ENCODE measurements at places on chromosomes 11 and 22. TPM values are rescaled to one million over a fixed set of nuclear protein-coding genes. Genes with fewer than 3 reads are reported as not detected.

DNA sequence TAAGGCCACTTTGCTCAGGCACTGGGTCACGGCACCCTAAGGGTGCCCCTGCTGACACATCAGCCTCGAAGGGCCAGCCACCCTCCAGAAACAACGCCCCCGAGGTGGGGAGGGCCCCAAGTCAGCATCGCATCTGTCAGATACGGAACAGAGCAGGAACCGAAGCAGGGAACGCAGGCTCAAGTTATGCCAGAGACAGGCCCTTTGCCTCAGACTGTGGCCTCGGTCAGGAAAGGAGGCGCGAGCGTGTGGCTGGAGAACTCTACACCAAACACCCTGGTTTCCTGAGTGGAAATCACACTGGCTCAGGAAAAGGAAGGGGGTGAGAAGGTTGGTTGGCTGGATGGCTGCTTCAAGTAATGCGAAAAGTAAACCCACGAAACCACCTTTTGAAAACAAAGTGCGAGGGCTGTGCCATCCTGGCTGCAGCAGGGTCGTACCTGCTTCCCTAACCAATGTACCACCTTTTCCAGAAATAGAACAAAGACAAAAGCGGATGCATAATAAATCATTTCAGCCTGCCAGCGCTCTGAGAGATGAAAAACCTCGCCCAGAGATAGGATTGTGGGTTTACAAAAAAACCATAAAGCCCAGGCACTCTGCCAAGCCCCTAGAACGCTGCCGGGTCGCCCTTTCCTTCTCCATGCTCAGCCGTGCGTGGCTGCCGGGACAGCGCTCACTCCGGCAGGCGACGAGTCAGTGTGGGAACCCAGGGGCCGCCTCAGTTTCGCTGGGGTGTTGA is 38.6 kb downstream of the TRMU start:
- H3K27me3 ChIP-seq = no peaks in the 10 kb centered on the region
- H3K36me3 ChIP-seq = peaks cover 6% of the 10 kb centered on the region
- no peak overlapping the region for H3K27ac ChIP-seq
- H3K4me3 ChIP-seq = no peak overlapping the region
- no peak for DNase-seq

GRCh38 chr11:132264616-132265015 is 894.2 kb downstream of the NTM start:
- H3K4me1 ChIP-seq = no peaks in the 10 kb centered on the region
- no peaks in the 10 kb centered on the region for H3K36me3 ChIP-seq
- no peak for DNase-seq
- H3K4me3 ChIP-seq = no peak overlapping the region
- no peaks in the 10 kb centered on the region for H3K27me3 ChIP-seq
- no peak overlapping the region for H3K27ac ChIP-seq

GRCh38 chr11:66048547-66049323 is at the start of gene GAL3ST3:
Gene GAL3ST3 (minus strand): TSS chr11:66049161. CDS start chr11:66045415, 3,746 bp downstream.
- H3K4me3 ChIP-seq = peak within 1 kb of the TSS; percentile 57
- no peaks in the 10 kb centered on the region for H3K27me3 ChIP-seq
- H3K36me3 ChIP-seq = peaks cover 10% of the 10 kb centered on the region
- H3K4me1 ChIP-seq = peaks cover 21% of the 10 kb centered on the region
- peak; percentile 82 for DNase-seq

Gene CHEK2
- total RNA-seq = 74.9 TPM

GRCh38 chr11:12494699-12495098 is 117.3 kb downstream of the PARVA start:
- no peak for DNase-seq
- no peaks in the 10 kb centered on the region for H3K27me3 ChIP-seq
- H3K36me3 ChIP-seq = no peaks in the 10 kb centered on the region
- no peak overlapping the region for H3K27ac ChIP-seq
- no peak overlapping the region for H3K4me3 ChIP-seq

DNA sequence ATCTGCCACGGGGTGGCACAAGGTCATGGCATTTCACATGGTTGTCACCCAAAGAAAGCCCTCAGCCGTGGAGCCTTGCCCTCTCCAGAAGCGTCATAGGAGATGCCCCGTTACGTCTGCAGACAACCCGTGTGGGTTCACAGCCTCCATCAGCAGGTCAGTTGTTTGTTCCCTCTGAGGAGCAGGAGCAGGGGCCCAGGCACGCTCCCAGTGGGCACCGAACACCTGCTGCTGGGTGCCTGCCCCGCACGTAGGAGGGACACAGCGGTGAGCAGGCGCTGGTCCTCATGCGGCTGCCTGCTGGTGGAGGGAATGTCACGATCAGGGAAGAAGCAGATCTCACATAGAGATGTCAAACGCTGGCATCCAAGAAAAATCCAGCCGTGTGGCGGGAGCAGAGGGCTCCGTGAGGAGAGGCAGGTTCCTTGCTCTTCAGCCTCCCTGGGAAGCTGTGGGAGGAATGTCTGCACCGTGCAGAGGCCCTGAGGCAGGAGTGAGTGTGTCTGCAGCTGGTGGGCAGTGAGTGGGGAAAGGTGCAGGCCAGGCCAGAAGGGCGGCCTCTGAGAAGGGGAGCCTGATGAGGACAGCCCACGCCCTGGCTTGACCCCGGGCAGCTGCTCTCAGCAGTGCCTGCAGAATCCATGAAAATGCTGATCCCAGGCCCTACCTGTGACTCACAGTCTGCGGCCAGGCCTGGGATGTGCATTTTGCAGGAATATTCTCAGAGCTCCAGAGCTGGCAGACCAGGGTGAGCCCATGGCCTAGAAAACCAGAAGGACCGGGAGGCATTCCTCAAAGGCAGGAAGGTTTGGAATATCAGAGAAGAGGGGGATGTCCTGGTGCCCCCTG is 36.4 kb upstream of the TH start:
- no peak for DNase-seq
- no peaks in the 10 kb centered on the region for H3K27me3 ChIP-seq
- H3K4me3 ChIP-seq = no peak overlapping the region
- H3K4me1 ChIP-seq = peaks cover 5% of the 10 kb centered on the region
- H3K27ac ChIP-seq = no peak overlapping the region

DNA sequence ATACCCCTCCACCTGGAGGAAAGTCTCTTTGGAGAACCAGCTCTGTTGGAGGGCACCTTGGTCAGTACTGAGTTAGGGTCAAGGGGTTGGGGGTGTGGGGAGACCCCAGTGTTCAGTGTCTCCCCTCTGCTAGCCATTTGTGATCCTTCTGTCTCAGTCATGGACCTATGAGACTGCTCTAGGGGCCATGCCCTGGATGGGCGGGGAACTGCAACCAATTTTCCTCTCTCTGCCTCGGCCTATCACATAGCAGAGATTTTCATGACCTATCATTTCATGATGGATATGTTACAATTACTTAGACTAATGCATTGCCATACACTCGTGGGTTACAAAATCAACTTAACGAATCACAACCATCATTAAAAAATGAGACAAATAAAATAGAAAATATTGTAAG is 7.4 kb downstream of the OTOG start:
- no peaks in the 10 kb centered on the region for H3K27me3 ChIP-seq
- no peaks in the 10 kb centered on the region for H3K36me3 ChIP-seq
- H3K4me3 ChIP-seq = no peak overlapping the region
- H3K4me1 ChIP-seq = no peaks in the 10 kb centered on the region
- no peak for DNase-seq

Gene WBP2NL
- not detected for total RNA-seq

GRCh38 chr11:46493791-46494190 is 100.0 kb downstream of the AMBRA1 start:
- H3K4me1 ChIP-seq = no peaks in the 10 kb centered on the region
- no peak overlapping the region for H3K4me3 ChIP-seq
- no peaks in the 10 kb centered on the region for H3K36me3 ChIP-seq
- H3K27ac ChIP-seq = no peak overlapping the region

- no peak for DNase-seq
- H3K36me3 ChIP-seq = peaks cover 5% of the 10 kb centered on the region
- no peaks in the 10 kb centered on the region for H3K4me1 ChIP-seq
- no peak overlapping the region for H3K4me3 ChIP-seq
- no peak overlapping the region for H3K27ac ChIP-seq
These were observed 54.4 kb downstream of the SLC35F2 start for GRCh38 chr11:107804211-107804610.

Measured in H1 (cell line).